NCI-H1105 (cell line): ENCODE measurements at places on chromosomes 7 and 10.
A peak's percentile ranks its signal among the peaks of the same experiment; 100 is the strongest.

GRCh38 chr10:103479135-103479534 is at the start of gene CALHM3:
Gene CALHM3, minus strand, starts transcription at chr10:103479240. Its CDS starts 208 bp downstream, at chr10:103479032.
- DNase-seq: no peak

- no peak for DNase-seq
Measured at GRCh38 chr7:144869082-144869481, 33.2 kb upstream of the TPK1 start.

DNA sequence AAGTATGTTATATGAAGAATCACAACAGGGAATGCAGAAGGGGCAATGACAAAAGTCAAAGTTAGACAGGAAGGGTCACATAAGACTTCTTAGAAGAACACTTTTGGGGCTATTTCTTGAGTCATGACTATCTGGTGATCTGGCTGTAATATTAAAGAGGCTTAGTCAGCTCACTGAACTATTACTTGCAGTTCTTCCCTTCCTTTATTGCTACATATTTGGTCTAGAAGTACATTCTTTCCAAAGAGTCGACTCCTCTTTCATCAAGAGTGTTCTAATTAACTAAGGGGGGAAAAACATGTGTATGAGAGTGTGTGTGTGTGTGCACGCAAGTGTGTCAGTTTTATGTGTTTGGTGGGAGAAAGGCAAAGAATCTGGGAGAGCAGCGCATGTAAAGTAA is 247.3 kb upstream of the LRRTM3 start:
- DNase-seq: no peak

DNA sequence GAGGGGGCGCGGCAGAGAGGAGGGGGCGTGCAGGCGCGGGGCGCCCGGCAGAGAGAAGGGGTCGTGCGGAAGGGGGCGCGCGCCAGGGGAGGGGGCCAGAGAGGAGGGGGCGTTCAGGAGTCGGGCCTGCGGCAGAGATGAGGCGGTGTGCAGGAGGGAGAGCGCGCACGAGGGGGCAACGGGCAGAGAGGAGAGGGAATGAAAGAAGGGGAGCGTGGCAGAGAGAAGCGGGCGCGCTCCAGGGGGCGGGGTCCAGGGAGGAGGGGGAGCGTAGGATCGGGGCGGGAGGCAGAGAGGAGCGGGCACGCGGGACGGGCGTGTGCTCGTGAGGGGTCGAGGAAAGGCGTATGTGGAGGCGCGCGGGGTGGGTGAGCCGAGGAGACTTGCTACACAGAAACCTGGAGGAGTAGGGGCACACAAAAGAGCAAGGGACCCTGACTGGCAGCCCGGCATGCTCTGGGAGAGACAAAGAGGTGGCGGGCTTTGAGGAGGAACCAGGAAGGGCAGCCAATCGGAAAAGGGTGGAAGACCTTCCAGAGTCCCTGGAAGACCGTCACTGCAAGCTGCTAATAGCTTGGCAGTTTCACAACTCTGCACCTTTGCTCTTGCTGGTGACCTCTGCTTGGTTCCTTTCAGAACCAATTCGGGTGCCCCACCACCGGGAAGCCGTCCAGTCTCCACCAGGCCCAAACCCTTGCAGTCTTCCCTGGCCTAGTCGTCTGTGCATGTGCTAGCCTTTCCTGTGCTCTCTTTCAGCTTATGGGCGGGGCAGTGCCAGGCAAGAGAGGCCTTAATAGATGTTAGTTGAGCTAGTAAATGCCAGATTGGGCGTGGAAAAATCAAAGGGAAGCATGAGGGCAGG is 639 bp downstream of the DYDC2 start:
- peak; percentile 27 for DNase-seq

- DNase-seq: no peak
Measured at GRCh38 chr7:72405871-72406270, 6.3 kb downstream of the CALN1 start.

DNA sequence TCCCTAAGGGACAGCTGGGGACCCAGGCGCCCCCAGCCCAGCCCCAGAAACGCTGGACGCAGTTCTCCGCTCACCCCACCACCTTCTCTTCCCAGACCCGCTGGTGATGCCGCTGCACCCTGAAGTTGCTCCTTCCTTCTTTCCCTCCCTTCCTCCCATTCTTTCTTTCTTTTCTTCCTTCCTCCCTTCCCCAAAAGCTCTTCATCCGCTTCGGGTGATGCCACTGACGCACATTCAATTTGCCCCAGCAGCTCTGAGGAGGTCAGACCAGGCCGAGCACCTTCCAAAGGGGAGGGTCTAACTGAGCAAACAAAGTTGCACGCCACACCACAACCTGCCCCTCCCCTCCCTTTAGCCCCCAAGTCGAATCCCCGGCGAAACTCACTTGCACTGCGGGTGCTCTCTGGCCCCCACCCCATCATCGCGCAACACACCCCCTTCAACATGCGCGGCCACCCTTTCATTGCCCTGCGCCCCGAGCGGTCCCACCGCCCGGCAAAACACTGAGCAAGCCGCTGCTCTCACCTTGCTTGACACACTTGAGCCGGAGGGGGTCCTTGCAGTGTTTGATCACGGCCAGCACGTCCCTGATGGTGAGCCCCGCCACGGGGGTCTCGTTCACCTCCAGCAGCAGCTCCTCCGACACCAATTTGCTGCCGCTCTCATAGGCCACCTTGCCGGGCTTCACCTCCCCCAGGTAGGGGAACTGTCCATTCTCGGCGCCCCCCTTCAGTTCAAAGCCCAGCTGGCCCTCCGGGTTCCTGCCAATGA is 787 bp downstream of the MAGI2 start:
- DNase-seq: no peak

DNA sequence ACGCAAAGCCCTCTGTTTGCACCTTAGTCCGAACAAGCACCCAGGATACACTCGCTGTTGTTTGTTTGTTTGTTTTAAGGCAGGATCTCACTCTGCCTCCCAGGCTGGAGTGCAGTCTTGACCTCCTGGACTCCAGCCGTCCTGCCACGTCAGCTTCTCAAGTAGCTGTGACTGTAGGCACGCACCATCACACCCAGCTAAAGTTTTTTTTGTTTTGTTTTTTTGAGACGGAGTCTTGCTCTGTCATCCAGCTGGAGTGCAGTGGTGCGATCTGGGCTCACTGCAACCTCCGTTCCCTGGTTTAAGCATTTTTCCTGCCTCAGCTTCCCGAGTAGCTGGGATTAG is 76.8 kb downstream of the CTBP2 start:
- DNase-seq: no peak

DNA sequence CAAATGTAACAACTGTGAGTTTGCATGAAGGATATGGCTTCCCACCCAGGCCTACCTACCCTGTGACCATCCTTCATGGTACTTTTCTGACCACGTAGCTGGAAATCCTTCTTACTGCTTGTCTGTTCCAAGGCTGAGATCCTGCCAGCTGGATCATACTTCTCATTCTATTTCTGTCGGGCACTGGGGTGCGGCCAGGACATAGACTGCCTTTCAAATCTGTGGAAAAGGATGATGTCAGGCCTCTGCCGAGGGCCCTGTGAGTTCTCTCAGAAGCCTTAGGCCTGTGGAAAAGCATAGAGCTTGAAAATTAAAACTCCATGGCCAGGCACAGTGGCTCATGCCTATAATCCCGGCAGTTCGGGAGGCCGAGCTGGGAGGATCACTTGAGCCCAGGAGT is 10.0 kb downstream of the VWC2 start:
- DNase-seq: no peak

DNA sequence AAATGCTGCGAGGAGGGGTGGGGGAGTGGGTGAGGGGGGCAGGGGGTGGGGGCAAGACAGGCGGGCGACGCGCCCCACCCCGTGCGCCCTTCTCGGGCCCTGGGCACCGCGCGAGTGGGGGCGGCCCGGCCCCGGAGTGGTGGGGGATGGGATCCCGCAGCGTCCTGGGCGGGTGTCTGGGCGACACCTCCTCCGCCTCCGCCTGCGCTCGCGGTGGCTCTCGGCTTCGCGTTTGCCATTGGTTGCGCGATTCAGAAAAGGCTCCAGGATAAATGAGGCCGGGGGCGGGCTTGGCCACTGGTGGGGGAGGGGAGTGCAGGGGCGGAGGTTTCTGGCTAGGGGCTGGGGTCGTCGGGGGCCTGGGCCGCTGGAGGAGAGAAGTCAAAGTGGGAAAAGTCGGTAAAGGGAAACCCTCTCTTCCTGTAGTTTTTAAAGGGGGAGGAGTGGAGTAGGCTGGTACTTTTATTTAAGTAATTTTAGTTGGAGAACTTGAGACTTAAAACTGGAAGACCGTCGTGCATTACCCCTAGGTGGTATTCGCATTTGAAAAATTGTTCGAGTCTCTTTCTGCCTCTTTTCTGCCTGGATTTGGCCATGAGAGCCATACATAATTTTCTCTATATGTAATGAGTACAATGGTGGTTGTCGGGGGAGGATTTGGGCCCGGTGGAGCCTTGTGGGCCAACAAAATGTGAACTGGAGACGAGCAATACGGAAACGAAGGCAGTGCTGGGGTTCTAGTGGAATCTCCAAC is 992 bp upstream of the IGF2BP3 start:
- DNase-seq: peak; percentile 95

DNA sequence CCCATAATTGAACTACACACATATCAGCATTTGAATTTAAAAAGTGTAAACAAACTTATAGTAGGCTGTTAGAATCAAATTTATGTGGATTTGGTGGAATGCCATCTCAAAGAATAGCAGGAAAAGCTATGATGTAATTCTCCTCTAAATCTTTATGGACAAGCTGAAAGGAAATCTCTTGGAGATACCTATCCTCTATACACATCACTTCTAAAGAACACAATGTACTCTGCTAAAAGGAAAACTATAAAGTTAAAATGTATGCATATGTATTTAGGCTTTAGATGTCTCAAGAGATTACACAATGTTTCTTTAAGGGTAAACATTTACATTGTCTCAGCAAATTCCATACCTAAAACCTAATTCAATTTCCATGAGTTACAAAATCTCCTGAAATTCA is 323.3 kb downstream of the CRPPA start:
- DNase-seq: no peak

DNA sequence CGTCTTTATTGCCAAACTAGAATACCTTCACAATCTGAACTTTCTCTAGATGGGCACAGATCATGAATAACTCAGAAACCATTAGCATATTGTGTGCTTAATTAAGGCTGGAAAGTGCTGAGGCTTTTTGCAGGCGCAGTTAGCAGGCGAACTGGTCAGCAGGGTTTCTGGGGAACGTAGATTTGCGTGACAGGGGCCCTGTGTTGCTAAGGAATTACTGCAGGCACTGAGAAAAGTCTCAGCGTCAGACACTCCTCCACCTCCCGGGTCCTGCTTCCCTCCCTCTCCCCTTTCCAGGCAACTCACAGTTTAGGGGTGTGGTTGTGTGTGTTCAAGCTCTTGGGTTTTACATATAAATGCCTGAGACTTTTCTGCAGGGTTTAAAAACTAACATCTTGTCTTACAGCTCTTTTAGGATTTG is 2.2 kb downstream of the MAP3K8 start:
- DNase-seq: no peak

GRCh38 chr7:110148054-110148453 is 942.9 kb upstream of the LRRN3 start:
- DNase-seq: no peak

DNA sequence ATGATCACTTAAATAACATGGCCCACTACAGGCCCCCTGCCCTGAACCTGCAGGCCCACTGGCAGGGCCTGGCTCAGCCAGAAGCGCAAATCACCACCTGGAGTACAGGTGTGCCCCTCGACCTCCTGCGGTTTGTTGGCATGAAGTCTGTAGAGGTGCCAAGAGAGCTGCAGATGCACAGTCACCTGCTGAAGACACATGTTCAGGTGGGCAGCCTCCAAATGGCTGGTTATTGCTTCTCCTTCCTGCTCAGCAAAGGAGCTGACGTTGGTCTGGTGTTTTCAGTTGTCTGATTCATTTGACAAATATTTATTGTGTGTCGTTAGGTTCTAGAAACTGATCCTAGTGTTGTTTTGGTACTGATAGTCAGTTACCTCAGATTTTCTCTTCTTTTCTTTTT is 29.0 kb downstream of the DHTKD1 start:
- peak; percentile 31 for DNase-seq

DNA sequence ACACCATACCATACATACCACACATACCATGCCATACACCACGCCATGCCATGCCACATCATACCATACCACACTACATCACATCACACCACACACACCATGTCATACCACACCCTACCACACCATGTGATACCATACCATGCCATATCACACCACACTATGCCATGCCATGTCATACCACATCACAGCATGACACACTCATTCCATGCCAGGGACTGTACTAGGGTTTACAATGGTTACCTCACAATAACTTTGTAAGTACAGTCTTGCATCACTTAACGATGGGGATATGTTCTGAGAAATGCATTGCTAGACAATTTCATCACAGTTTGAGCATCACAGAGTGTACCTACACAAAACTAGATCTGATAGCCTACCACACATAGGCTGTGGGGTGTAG is 14.5 kb downstream of the PYROXD2 start:
- DNase-seq: no peak

- DNase-seq: no peak
Measured at GRCh38 chr7:92747041-92747835, 89.1 kb downstream of the CDK6 start.

GRCh38 chr7:54897891-54898290 is 120.9 kb upstream of the EGFR start:
- DNase-seq: no peak

DNA sequence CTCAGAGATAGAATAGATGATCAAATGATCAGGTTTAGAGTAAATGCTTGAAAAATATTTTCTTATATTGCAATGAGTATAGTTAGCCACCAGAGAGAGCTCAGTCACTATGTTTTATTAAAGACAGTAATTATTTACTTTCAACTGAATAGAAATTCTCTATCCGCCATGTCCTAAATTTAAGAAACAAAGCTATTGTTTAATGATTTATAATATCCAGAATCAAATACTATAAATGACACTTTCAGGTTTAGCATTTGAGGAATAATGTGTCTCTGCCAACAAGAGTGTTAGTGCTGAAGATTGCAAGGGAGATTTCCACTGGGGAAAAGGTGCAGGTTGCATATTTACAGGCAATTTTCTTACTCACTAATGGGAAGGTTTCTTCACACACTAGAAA is 184.7 kb downstream of the DGKB start:
- no peak for DNase-seq

DNA sequence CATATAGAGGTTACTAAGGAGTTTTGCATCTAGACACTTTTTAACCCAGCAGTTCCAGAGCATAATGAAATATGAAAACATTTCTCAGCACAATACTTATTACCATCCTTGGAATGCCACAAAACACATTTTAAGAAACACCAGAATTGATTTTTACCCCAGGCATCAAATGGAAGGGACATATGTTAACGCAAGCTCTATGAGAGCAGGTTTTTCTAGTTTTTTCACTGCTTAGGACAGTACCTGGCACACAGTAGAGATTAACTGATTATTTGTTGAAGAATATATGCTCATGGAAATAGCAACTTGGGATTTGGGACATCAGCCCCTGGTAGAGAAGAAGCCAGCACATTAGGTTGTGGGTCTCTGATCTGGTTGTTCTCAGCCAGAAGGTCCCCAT is 67.0 kb upstream of the ARID5B start:
- DNase-seq: no peak

- DNase-seq: no peak
Measured at GRCh38 chr7:6016653-6016966, 7.5 kb downstream of the AIMP2 start.

DNA sequence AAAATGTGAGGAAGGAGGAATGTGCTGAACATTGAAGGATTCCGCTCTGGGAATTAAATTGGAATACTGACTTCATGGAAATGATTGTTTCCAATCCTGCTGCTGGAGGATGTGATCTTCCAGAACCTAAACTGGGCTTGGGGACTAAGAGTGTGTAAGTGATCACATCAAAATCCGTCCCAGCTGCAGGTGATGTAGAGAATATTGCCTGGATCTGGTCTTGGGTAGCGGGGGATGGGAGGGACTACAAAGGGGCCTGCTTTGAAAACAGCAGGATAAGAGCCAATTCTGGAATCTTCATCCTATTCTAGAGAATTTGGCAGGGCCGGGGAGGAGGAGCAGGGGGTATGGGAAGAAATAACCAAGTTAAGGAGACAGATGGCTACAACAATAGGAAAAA is 552.2 kb upstream of the FZD8 start:
- DNase-seq: no peak
